AG08395 (cell line): ENCODE measurements at places on chromosomes 1 and 21.

- peak; percentile 70 for DNase-seq
These were observed 669.4 kb downstream of the SMYD3 start for GRCh38 chr1:245837718-245838117.

DNA sequence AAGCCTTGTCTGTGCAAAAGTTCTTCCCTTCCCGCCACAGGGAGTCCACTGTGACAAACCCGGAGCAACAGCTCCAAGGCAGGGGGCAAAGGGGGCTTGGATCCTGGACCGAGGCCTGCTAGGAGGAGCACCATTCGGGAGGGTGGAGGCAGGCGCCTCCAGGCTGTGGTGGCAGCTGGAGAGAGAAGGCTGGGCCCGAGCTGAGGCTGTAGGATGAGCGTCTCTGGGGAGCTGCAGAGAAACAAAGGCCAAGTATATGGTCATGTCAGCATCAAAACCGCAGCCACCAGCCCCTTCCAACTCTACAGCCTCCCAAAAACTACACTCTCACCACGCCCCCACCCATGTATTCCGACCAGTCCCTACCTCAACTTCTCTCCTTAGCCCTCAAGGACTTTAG is 579 bp downstream of the SH3BP5L start:
- no peak for DNase-seq

DNA sequence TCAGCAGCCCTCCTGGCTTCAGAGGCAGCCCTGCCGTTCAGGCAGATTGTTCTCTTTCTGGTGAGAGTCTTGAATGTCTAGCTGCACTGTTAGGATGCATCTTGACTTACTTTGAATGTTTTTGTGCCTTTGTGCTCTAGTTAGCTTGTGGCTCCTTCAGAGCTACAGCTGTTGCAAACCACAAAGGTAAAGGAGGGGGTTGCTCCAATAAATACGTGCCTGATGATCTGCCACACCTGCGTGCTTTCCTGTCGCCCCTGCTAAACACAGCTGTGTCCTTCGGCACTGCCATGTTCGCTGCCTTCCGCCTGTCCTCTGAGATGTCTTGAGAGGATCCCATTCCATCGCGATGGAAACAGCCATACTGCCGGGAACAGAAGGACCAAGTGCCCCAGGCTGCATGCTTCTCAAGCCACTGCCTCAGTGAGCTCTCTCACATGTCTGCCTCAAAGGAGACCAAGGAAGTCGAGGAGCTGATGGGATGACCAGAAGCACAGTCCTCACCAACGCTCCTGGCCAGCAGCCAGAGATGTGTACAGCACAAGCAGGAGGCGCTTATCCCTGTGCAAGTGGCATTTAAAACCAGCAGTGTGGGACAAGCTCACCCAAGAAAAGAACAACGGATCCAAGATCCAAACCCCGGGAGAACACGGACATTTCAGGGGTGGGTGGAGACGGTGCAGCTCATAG is 12.0 kb upstream of the SMIM12 start:
- DNase-seq: no peak

GRCh38 chr21:38838598-38839327 is 33.0 kb downstream of the ETS2 start:
- DNase-seq: no peak

DNA sequence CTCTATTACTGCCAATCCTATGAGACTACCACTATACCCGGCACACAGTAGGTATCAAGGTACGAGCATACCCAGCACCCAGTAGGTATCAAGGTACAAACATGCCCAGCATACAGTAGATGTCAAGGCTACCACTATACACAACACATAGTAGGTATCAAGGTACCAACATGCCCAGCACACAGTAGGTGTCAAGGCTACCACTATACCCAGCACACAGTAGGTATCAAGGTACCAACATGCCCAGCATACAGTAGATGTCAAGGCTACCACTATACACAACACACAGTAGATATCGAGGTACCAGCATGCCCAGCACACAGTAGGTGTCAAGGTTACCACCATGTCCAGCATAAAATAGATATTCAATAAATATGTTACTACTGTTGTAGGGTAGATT is 98.4 kb downstream of the C1orf94 start:
- DNase-seq: no peak

DNA sequence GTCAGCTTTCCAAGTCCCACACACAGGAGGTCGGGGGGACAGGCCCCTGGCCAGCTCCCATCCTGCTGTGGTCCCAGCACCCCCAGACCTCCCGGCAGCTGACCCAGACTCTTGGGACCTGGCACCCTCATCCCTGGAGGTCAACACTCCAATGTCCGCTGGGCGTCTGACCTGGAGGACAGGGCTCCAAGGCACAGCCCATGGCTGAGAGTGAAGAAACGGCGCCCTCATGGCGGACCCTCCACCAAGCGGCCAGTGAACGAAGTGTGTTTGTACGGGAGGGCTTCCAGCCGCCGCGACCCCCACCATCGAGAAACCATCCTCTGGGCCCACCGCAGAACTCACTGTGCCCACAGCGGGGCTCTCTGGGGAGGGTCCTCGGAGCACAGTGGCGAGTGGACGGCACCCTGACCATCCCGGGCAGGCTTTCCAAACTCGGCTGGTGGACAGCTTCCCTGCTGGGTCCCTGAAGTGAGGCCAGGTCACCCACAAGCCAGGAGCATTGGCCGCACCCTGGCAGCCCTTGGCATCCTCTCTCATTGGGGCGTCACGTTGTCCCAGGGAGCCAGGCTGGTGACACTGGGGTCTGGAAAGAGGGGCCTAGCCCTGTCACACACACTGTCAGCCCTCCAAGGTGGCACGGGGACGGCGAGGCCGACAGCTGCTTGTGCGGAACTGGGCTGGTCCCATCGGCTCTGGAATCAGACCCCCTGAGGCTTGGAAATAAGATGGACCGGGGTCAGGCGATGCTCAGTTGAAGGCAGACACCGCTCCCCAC is 47.8 kb upstream of the COL6A2 start:
- DNase-seq: no peak

- DNase-seq: no peak
These were observed 104.9 kb downstream of the PLPPR4 start for GRCh38 chr1:99369154-99369553.

GRCh38 chr1:24540906-24541710 is 14.8 kb upstream of the NCMAP start:
- DNase-seq: peak; percentile 66

GRCh38 chr1:22737374-22738068 is 26.9 kb downstream of the EPHB2 start:
- no peak for DNase-seq

- DNase-seq: peak; percentile 31
These were observed 79.6 kb upstream of the AK4 start for GRCh38 chr1:65068202-65069010.

DNA sequence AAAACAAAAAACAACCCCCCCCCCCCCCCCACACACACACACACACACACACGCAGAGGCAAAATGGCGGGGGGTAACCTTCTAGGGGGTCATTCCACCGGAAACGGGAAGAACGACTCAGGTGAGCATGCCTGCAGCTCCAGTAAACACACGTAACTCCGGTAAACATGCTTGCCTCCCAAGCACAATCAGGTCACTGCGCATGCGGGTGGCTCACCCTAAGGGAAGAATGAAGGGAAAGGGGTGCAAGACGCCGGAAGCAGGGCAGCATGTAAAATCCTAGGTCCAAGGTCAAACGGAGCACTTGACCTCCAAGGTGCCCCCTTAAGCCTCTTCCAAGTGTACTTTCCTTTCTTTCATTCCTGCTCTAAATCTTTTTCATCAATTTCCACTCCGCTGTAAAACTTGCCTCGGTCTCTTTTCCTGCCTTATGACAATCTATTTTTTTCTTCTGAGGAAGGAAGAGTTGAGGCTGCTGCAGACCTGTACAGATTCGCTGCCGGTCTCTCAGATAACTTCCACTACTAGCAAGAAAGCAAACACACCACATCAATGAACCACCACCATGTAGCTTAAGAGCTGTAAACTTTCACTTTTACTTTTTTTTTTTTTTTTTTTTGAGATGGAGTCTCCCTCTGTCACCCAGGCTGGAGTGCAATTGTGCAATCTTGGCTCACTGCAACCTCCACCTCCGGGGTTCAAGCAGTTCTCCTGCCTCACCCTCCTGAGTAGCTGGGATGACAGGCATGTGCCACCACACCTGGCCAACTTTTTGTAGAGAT is 21.0 kb upstream of the CBR3 start:
- no peak for DNase-seq

DNA sequence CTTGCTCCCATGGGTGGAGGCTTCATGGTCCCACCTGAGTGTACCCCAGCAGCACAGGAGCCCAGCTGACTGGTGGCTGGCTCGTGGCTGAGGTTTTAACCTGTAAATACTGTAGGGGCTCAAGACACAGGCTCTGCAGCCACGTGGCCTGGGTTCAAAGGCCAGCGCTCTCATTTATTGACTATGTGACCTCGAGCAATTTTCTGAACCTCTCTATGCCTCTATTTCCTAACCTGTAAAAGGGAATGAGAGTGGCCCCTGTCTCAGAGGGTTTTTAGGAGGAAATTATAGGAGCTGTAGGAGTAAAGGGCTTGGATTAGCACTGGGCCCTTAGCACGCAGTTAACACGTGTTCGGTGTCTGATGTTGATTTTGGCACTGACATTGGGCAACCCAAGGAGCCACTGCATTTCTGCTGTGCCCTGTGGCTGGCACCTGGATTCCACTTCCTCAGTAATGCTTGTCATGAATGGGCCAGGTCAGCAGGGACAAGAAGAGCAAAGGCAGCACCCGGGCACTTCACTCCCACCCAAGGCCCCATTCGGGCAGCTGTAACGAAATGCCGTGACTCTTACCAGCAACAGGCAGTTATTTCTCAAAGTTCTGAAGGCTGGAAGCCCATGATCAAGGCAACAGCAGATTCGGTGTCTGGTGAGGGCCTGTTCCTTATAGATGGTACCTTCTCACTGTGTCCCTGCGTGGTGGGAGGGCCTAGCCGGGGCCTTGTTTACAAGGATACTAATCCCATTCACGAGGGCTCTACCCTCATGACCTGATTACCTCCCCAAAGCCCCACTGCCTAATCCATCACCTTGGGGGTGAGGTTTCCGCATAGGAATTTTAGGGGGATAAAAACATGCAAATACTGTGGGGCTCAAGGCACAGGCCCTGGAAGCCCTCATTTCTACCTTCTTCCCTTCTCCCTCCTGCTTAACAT is 25.2 kb downstream of the ARHGEF10L start:
- no peak for DNase-seq

GRCh38 chr1:100229681-100230443 is 19.8 kb downstream of the DBT start:
- no peak for DNase-seq

GRCh38 chr1:59596432-59596831 is 218.3 kb upstream of the HOOK1 start:
- peak; percentile 56 for DNase-seq

GRCh38 chr1:149848340-149849110 is 50.8 kb upstream of the BOLA1 start:
- no peak for DNase-seq

DNA sequence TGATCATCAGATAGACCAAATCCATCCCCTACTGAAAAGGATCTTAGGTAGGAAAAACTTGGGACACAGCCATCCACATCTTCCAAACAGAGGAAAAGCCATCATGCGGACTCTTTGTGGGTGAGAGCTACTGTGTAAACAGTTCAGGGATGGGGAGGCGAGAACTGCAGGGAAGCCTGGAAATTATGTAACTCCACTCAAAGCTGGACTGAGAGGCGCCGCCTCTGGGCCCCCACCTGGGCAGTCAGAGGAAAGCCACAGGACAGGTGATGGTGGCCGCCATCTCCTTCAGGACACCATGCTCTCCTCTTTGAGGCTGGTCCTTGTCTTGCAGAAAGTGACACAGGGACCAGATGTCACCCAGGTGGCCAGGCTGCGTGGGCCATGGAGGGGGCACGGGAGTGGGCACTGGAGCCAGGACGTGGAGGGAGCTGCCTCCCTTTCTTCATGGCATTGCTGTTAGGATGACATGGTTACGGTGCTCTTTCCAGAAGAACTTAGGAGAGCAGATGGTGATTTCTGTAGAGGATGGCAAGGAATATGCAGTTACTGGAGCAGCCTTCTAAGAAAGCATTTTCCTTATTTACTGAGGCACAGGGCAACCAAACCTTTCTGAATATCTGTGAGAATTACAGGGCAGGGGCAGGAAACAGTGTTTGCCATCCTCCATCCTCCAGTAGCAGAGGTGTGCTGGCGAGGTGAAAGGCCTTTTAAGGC is 32.0 kb upstream of the TDRD10 start:
- no peak for DNase-seq

GRCh38 chr1:160877221-160877620 is 7.8 kb downstream of the ITLN1 start:
- DNase-seq: no peak

DNA sequence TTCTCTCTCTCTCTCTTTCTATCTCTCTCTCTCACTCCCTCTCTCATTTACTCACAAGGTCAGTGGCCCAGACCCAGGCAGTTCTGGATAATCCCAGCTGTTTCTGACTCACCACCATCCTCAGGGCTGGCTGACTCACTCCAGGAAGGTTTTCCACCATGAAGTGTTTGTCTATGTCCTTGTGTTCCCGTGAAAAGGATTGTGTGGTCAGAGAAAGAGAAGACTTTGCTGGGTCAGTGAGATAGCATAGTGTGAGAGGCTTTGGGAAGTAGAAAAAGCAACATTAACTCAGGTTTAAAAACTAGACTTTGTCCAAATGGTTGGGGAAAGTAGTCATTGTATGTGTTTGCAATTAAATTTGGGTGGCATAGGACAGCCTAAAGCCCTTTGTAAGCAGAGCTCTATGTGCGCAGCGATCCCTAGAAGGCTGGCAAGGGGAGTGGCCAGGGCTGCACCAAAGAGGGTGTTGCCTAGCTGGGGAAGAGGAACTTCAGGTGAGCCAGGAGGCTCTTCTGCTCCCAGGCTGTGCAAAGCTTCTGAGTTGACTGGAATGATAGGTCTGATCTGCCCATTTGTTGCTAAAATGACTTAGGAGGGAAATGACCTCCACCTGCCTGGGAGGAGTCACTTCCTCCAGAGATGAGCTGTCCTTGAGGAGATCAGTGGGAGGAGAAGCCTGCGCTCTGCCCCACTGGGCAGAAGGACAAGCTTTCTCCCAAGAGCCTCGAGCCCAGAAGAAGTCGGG is 4.9 kb upstream of the CAPN2 start:
- peak; percentile 88 for DNase-seq

- no peak for DNase-seq
These were observed 4.3 kb downstream of the INAVA start for GRCh38 chr1:200899015-200899386.

GRCh38 chr1:214476986-214477870 is 74.2 kb downstream of the PTPN14 start:
- DNase-seq: peak; percentile 89

- no peak for DNase-seq
These were observed 1.6 kb downstream of the CRABP2 start for GRCh38 chr1:156703741-156704140.
